ENCODE measurements at places on chromosomes 2 and 18.

- DNase-seq = no peak
These were observed 4.0 kb downstream of the GKN2 start for GRCh38 chr2:68948710-68949109.

DNA sequence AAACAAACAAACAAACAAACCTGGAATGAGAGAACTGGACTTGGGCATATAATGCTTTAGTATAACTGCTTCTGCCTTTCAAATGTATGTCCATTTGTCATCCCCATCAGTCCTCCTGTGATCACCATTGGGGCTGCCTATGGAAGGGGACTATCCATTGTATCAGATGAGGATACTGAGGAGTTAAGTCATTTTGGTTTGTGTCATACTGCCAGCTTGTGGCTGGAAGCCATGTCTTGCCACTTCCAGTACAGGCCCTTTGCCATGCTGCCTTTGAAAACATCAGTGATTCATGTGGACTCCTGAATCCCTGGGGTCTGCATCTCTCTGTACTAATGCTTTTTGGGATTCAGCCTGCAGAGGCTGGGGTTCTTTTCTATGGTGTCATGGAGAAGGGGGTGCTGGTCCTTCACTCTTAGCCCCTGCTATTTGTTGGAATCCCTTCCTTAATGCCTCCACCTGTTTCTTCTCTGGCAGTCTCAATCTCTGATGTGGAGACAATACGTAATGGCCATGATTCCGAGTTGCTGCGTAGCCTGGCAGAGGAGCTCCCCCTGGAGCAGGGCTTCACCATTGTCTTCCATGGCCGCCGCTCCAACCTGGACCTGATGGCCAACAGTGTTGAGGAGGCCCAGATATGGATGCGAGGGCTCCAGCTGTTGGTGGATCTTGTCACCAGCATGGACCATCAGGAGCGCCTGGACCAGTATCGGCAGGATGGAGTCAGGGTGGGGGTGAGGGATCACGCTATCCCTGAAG is 10.6 kb downstream of the PLCD4 start:
- DNase-seq = no peak

DNA sequence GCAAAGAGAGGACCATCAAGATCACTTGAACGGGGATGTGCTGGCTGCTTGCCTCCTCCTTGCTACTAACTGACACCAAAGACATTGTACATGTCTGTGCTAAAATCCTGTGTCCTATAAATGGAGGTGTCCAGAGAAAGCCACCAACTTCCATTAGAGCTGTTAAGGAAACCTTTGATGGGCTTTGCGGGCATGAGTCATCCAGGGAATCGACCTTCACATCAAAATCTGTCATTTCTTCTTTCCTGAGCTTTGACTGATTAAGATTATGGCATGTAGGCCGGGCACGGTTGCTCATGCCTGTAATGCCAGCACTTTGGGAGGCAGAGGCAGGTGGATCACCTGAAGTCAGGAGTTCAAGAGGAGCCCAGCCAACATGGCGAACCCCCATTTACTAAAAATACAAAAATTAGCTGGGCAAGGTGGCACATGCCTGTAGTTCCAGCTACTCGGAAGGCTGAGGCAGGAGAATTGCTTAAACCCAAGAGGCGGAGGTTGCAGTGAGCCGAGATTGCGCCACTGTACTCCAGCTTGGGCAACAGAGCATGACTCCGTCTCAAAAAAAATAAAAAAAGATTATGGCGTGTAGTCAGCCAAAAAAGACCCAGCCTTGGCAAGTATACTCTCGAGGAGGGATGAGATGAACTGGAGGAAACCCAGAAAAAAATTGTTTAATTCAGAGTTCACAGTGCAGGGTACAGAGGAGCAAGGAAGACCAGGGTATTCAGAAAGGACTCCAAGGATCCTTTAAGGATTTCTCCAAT is 115.8 kb downstream of the CABLES1 start:
- no peak for DNase-seq

- DNase-seq = no peak
These were observed 66.9 kb downstream of the BCL11A start for GRCh38 chr2:60486551-60486950.

DNA sequence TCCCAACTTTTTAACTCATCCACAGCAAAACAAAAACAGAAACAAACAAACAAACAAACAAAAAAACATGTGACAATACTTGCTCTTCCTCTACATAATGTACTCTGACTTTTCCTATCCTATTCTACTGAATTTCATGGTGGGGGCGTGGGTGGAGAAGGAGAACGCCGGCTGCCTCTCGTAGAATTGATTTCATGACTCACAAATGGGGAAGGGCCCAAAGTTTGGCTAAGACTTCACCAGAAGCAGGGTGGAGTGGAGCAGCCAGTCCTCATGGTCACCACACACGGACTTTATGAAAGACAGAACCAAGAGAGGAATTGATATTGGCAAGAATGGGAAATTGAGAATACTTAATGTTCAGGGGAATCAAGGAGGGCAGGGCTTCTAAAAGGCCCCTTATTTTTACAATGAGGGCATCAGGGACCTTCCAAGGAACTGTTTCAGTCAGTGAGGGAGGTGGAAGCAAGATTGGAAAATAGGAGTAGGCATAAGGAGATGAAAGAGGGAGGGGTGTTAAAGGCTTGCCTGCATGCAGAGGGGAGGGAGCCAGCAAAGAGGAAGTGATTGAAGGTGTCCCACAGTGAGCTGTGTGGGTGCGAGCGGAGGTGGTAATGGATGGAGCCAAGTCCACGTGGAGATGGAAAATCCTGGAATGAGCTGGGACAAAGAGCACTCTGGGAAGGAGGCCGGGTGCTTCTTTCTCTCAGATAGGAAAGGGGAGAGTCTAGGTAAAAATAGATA is 27.9 kb downstream of the MARCHF4 start:
- DNase-seq = no peak

DNA sequence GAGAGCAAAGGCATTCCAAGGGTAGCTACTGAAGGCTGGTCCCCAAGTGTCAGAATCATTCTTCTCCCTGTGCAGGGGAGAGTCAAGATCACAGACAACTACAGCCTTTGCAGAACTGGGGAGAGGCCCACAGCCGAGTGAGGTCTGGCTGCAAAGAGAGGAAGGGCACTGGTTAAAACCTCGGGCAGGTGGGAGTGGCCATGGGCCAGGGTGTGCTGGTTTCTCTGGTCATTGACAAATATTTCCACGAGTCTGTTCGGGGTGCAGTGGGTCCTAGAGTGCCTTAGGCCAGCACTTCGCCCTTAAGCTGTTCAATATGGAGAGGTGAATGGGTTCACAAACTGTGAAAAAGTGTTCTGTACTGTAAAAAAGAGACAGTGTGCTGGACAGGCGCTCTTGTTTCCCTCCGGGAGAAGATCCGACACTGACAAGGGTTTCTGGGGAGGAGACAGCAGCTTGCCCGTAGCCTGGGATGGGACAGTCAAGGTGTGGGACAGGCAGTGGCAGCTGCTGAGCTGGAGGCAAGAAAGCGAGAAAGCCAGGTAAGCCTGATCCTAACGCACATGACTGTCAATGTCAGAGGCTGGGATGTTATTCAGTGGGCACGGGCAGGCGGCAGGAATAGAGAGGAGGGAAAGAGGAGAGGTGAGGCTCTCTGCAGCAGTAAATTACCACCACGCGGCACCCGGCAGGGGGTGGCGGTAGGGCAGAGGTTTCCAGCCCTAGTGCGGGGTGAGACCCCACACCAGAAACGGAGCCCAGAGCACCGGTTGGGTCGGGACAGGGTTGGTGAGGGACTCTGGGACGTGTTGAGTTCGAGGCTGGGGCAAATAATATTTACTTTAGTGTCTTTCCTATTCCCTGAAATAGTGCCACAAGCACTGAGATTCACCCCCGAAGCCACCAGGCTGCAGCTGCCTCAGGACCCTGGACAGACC is 2.0 kb downstream of the NPPC start:
- DNase-seq = no peak

GRCh38 chr2:190267302-190267701 is 52.3 kb downstream of the HIBCH start:
- DNase-seq = no peak

- no peak for DNase-seq
These were observed 86.8 kb upstream of the NOL4 start for GRCh38 chr18:34311468-34311867.

- no peak for DNase-seq
These were observed 83.4 kb downstream of the XDH start for GRCh38 chr2:31331156-31331555.

DNA sequence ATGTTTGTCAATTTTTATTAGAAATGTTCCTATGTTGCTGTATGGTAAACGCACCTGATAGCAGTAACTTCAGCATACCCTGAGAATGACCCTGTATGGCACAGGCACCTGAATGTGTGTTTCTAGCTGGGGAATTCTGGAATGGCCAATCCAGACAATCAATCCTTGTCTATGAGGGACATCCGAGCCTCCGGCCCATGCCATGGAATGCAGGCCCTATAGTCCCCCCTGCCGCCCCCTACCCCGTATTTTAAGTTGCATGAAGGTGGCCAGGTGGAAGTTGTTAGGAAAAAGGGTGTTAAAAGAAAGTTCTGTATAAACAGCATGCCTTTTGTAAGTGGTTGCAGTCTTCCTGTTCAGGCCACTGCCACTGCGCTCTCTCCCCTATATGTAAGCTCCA is 595.9 kb downstream of the DSC3 start:
- DNase-seq = no peak

- DNase-seq = no peak
These were observed 112.1 kb downstream of the LTBP1 start for GRCh38 chr2:33058716-33059470.

GRCh38 chr2:186639939-186640338 is 50.1 kb downstream of the ITGAV start:
- no peak for DNase-seq

DNA sequence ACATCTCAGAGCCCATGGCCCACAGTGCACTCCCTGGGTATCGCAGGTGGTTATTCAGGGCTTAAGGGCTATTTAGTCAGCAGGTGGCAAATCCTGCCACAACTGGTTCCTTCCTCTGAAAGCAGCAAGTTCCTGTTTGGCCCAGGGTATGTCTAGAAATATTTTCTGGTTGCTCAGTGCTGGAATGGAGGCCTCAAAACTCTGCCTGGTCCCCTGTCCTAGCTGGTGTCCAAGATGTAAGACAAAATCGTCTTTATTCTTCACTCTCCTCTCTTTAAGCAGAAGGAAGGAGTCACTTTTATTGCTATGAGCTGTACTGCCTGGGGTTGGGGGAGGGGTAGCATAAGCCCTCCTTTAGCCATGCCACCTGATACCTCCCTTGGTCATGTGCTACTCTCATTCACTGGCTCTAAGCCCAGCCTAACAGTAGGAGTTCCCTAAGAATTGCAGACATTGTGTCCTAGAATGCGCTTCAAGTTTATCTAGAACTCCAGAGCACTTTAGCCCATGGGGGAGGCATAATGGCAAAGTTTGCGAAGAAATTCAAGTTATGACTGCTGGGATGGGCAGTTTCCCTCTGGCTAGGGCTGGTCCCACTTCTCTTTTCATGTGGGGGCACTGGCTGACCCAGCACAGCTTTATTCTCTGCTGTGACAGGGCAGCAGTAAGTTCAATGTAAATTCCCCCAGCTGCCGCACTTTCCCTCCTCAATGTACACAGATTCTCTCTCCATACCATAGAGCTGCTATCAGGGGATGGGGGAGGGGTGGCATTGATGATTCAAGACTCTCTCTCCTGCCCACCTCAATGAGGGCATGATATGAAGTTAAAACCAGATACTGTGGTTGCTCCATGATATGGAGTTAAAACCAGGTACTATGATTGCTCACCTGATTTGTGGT is 27.1 kb upstream of the CWC22 start:
- DNase-seq = no peak

- DNase-seq = no peak
These were observed 168.1 kb downstream of the AGAP1 start for GRCh38 chr2:235661952-235662351.

- DNase-seq = no peak
These were observed 45.3 kb downstream of the PIKFYVE start for GRCh38 chr2:208311321-208311720.

DNA sequence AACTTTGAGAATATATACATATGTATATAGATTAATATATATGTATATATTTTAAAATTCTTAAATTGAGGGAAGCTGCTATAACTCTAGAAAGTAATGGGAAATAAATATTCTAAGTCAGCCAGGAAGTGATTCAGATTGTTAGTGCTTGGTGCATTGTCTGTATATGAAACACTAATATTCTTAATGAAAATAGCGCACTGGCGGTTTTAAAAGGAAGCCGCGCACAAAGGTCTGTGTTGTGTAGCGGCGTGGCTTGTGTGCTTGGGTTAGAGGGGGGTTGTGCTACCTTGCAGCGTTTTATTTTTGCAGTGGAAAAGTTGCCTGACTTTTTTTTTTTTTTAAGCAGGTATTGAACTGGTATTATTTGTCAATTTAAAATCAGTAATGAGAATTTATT is 11.3 kb downstream of the TSHZ1 start:
- DNase-seq = no peak

- no peak for DNase-seq
These were observed 182.5 kb upstream of the HS6ST1 start for GRCh38 chr2:128501006-128501690.

DNA sequence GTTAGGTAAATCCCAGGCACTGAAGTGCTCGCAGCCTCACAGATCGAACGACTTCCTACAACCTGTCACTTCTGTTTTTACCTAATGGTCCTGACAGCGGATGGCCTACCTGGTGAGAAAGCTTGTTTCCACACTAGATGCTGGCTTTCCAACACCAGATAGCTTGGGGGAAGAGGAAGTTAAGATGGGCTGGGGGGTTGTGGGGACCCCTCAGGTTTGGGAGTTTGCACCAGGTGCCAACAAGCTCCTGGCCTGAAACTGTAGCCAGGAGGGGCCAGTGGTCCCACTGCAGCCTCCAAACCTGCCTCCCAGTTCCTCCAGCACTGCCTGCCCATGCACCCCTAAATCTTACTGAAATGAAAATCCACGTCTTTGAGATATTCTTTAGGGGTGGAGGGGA is 3.9 kb downstream of the TMEM185B start:
- no peak for DNase-seq

GRCh38 chr18:74862094-74862493 is 264.4 kb downstream of the ZNF407 start:
- no peak for DNase-seq

- DNase-seq = no peak
These were observed 43.3 kb downstream of the PXDN start for GRCh38 chr2:1701020-1701419.

- no peak for DNase-seq
These were observed 35.8 kb upstream of the AFF3 start for GRCh38 chr2:100178085-100178788.

DNA sequence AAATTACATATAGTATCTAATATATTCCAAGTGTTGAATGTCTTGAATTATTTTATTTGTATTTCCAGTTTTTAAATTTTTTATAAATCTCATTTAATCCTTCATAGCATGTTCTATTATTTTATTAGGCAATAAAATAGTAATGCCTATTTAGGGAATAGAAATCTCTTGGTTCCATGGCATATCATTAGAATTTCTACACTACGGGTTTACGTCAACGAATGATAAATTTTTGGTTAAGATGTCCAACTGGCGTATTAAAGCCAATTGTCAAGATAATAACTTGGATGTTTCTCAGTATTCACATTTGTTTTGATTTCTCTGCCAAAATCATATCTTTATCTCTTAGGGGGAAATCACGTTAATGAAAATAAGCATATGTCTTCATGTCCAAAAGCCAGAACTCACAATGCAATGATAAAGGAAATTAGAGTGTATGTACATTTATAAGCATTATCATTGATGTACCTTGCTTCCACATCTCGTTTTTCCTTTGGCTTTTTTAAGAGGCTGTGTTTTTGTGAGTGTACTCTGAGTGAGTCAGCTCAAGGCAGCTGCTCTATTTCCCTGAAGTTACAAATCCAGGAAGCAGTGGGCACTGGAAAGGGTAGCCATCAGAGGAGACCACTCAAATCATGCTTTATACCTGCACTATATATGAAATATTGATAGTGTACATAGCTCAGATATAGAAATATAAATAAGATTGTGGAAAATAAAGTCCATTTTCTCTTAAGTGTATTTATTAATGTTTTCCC is 115.8 kb upstream of the PDE1A start:
- DNase-seq = no peak

- DNase-seq = no peak
These were observed 583.6 kb downstream of the FBXO15 start for GRCh38 chr18:73563901-73564472.
